Osteoblast (primary cell): ENCODE measurements at places on chromosomes 11 and 22.

DNA sequence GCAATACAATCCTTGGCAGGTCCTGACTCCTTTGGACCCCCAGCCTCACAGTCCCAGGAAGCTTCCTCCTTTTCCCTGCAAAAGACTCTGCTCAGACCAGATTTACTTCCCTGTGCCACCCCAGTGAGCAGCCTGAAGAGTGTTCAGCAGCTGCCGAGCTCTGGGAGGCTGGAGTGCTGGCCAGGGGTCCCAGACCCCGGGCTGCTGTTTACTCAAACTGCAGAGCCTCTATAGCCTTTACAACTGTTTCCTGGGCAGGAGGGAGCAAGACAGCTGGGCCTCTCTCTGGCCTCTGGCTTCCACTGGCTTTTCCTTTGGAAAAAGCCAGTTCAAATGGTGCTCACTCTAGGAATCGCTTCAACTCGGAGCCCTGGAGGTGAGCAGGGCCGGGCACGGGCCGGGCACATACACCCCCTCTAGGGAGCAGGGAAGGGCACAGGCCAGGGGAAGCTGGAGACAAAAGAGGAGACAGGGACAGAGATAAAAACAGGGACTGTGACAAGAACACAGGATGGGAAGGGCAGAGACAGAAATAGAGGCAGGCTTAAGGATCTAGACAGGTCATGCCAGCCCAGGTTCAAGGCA is 932 bp downstream of the IRAG1 start:
- H3K4me1 ChIP-seq: peaks cover 24% of the 10 kb centered on the region
- H3K4me3 ChIP-seq: peak overlapping the region; percentile 71
- DNase-seq: no peak
- peak overlapping the region; percentile 53 for H3K27ac ChIP-seq
- H3K36me3 ChIP-seq: no peaks in the 10 kb centered on the region

- H3K27me3 ChIP-seq: no peaks in the 10 kb centered on the region
- peaks cover 60% of the 10 kb centered on the region for H3K36me3 ChIP-seq
- H3K27ac ChIP-seq: peak overlapping the region; percentile 83
- peak; percentile 90 for DNase-seq
- H3K4me1 ChIP-seq: peaks cover 21% of the 10 kb centered on the region
- H3K4me3 ChIP-seq: no peak overlapping the region
Observed at GRCh38 chr22:41524251-41524661, 20.0 kb downstream of the POLR3H start.

DNA sequence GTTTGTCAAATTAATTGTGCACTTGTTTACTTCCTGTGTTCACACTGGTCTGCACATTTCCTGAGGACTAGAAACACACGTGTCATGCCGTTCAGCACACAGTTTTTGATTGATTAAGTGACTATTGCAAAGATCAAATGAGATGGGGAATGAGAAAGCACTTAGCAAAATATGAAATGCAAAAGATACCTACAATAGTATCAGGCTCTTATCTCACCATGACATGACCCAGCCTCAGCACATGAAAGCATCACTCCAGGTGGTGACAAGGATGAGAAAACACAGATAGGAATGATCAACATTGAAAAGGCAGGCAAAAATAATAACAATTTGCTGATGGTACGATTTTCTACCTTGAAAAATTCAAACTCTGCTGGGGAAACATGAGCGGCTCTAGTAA is 42.1 kb upstream of the TP53I11 start:
- peaks cover 29% of the 10 kb centered on the region for H3K27me3 ChIP-seq
- no peaks in the 10 kb centered on the region for H3K4me1 ChIP-seq
- DNase-seq: no peak
- H3K4me3 ChIP-seq: no peak overlapping the region
- no peak overlapping the region for H3K27ac ChIP-seq
- no peaks in the 10 kb centered on the region for H3K36me3 ChIP-seq

GRCh38 chr11:111735262-111736116 is 30.7 kb downstream of the PPP2R1B start:
- peak; percentile 97 for DNase-seq
- H3K36me3 ChIP-seq: peaks cover 2% of the 10 kb centered on the region
- peaks cover 81% of the 10 kb centered on the region for H3K4me1 ChIP-seq
- H3K27me3 ChIP-seq: no peaks in the 10 kb centered on the region
- peak overlapping the region; percentile 73 for H3K4me3 ChIP-seq

DNA sequence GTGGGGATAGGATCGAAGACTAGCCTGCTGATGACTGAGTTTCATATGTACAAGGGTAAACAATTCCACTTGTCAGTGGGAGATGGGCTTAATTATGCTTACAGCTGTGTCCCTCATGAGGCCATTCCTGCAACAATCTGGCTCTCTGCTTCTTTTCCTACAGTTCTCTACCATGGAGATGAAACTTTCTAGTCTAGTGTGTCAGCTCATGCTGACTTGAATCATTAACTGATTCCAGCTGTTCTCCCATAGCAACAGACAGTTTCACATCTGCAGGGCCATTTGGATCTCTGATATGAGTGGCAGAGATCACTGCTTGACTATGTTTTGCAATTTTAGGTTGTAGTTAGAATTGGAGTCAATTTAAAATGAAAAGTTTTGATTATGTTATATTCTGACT is 1251.7 kb upstream of the RAG2 start:
- DNase-seq: peak; percentile 17
- H3K4me1 ChIP-seq: no peaks in the 10 kb centered on the region
- H3K36me3 ChIP-seq: no peaks in the 10 kb centered on the region
- no peak overlapping the region for H3K4me3 ChIP-seq

DNA sequence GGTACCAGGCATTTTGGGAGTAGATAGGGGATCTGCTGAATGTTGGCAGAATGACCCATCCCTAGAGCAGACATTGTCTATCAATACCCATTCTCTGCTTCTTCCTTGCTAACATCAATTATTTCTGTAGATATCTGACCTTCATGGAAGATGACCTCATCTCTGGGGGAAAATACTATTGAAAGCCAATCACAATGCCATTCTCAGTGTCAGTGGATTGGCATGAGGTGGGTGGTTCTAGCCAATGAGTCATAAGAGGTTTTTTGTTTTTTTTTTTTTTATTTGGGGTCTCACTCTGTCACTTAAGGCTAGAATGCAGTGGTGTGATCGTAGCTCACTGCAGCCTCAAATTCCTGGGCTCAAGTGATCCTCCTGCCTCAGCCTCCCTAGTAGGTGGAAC is 42.5 kb downstream of the SNX19 start:
- H3K4me1 ChIP-seq: peaks cover 34% of the 10 kb centered on the region
- peak; percentile 81 for DNase-seq
- H3K4me3 ChIP-seq: no peak overlapping the region
- no peaks in the 10 kb centered on the region for H3K27me3 ChIP-seq
- peaks cover 52% of the 10 kb centered on the region for H3K36me3 ChIP-seq

- peaks cover 93% of the 10 kb centered on the region for H3K4me1 ChIP-seq
- DNase-seq: no peak
- no peaks in the 10 kb centered on the region for H3K36me3 ChIP-seq
Observed at GRCh38 chr11:128496249-128496648, 91.1 kb downstream of the ETS1 start.

DNA sequence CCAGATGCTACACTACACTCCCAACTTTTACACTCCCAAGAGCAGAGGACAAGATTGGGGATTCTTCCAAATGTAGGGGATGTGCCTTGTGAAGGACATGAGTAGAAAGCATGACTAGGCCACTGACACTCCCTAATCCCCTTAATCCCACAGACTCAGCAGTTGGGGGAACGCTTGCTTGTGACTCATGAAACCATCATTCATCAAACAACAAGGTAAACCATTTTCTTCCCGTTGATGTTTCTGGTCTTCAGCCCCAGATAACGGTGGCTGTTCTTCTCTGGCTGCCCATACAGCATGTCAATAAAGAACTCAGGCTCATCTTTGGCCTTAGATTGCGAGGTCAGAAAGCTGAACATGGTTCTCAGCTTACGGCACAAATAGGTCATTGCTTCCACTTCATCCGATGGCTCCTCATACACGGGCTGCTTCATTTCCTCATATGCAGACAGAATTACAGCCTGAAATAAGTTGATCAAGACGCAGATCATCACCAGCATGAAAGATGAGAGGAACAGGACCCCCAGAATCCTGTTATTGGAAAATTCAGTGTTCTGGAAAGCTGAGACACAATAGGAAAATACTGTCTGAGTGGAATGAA is 6.4 kb upstream of the CDPF1 start:
- H3K27ac ChIP-seq: no peak overlapping the region
- H3K4me1 ChIP-seq: no peaks in the 10 kb centered on the region
- H3K36me3 ChIP-seq: no peaks in the 10 kb centered on the region
- H3K4me3 ChIP-seq: no peak overlapping the region

GRCh38 chr22:43205261-43205691 is 18.3 kb upstream of the TTLL12 start:
- DNase-seq: no peak
- H3K27ac ChIP-seq: no peak overlapping the region
- H3K27me3 ChIP-seq: no peaks in the 10 kb centered on the region
- no peaks in the 10 kb centered on the region for H3K36me3 ChIP-seq
- no peak overlapping the region for H3K4me3 ChIP-seq

DNA sequence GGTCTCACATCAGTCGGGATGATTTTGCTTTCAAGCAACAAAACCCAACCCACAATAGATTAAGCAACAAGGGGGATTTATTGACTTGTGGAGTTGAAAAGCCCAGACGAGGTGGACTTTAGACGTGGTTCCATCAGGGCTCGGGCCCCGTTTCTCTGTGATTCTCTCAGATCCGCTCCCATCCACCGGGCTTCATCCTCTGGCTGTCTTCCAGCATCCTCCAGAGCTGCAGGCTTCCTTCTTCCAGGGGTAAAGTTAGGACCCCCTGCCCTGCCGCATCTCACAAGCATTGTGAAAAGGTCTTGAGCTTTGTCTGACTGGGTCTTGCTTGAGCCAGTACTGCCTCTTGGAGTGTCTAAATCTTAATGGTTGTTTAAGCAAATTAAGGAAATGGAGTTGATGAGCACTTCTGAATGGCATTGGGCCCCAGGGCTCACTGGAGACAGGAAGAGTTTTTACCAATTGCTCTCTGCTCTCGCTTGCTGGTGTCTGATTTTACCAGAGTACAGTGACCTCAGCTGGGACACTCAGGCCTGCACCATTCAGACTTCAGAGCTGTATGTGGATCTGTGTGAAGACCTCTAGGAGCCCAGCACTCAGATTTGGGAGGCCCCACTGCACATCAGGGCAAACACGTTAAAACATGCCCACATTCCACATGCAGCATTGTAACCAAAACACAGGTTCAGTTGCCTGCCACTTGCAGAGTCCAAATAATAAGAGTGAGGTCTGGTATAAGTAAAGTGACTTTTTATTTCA is 13.5 kb upstream of the FTH1 start:
- H3K27ac ChIP-seq: no peak overlapping the region
- no peaks in the 10 kb centered on the region for H3K36me3 ChIP-seq

- no peaks in the 10 kb centered on the region for H3K36me3 ChIP-seq
- no peak overlapping the region for H3K27ac ChIP-seq
- no peaks in the 10 kb centered on the region for H3K27me3 ChIP-seq
- DNase-seq: no peak
- H3K4me3 ChIP-seq: no peak overlapping the region
- H3K4me1 ChIP-seq: peaks cover 25% of the 10 kb centered on the region
Observed at GRCh38 chr11:75105462-75105925, 8.8 kb upstream of the OR2AT4 start.

DNA sequence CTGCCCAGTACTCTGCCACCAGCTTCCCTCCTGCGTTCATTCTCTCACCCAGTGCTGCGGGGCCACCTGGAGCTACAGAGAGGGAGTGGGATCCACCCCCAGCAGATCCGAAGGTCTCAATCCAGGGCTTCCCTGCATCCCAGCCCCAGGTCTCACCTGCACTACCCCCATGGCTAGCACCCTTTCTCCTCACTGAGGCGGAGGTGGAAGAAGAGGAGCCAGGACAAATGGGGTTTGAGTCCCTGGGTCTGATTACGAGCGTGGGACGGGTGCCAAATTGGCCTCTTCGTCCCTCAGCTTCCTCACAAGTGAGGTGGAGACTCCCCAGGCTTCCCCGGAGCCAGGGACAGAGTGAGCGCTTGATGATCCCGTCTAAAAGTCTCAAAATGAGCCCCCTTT is 64.2 kb downstream of the NFAM1 start:
- no peak for DNase-seq
- peaks cover 10% of the 10 kb centered on the region for H3K4me1 ChIP-seq
- peaks cover 55% of the 10 kb centered on the region for H3K27me3 ChIP-seq
- H3K36me3 ChIP-seq: no peaks in the 10 kb centered on the region

DNA sequence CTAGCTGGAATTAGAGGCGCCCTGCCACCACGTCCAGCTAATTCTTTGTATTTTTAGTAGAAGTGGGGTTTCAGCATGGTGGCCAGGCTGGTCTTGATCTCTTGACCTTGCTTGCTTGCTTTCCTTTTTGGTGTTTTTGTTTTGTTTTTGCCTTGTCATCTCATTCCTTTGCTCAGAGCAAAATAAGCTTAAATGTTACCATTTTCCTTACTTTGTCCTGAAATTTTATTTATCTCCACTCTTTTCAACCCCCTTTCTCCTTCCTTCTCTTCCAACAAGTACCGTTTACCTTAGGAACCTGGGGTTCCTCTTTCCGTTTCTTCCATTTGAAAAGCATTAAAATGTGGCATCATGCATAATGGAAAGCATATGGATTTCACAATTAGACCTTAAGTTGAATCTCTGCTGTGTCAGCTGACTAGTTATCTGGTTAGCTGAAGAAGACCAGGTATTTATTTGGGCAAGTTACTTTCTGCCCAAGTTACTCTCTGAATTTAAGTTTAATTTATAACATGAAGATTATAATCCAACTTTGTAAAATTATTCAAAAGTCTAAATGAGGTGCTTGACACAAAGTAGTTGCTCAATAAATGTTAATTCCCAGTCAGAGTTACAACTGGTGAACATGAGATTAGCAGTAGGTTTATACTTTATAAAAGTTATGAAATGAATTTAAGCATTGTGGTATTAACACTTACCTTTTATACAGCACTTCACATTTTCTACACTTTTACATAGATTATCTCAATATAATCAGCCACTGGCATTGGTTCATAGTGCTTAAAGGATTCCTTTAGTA is 69.7 kb downstream of the PRMT3 start:
- H3K4me1 ChIP-seq: no peaks in the 10 kb centered on the region
- no peak overlapping the region for H3K4me3 ChIP-seq
- DNase-seq: no peak
- H3K27ac ChIP-seq: no peak overlapping the region
- H3K36me3 ChIP-seq: no peaks in the 10 kb centered on the region

GRCh38 chr11:87421422-87421821 is 383.7 kb downstream of the TMEM135 start:
- H3K4me1 ChIP-seq: peaks cover 45% of the 10 kb centered on the region
- H3K4me3 ChIP-seq: no peak overlapping the region
- peak overlapping the region; percentile 15 for H3K27ac ChIP-seq
- DNase-seq: peak; percentile 58
- H3K36me3 ChIP-seq: no peaks in the 10 kb centered on the region

DNA sequence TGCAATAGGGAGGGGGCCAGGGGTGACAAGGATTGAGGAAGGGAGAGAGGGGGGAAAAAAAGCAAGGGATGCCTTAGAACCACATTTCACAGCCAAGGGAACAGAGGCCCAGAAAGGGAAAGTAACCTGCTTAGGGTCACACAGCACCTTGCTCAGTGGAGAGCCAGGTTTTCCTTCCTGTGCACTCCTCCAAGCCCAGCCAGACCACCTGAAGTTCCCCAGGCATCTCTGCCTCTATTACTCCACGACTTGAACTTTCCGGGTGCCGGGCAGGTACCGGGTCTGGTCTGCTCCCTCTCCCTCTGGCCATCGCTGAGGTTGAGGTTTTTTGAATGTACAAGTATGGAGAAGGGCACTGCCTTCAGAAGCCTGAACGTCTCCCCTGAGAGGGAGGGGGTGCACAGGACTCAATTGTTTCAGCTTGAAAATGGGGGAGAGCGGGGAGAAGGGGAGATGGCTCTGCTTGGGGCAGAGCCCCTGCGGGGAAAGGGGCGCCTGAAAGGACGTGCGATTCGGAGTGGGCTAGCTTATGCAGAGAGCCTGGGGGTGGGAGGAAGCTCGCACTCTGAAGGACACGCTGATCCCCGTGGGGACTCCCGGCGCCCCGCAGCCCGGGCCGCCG is 516 bp upstream of the SERPINH1 start:
- peak; percentile 14 for DNase-seq
- H3K27me3 ChIP-seq: no peaks in the 10 kb centered on the region
- peaks cover 21% of the 10 kb centered on the region for H3K36me3 ChIP-seq
- peak overlapping the region; percentile 98 for H3K4me3 ChIP-seq
- H3K4me1 ChIP-seq: peaks cover 73% of the 10 kb centered on the region
